Effector memory CD4-positive, alpha-beta T cell (primary cell): ENCODE measurements at places on chromosomes 3 and 15.

GRCh38 chr3:50278880-50279224 lies at the start of gene LSMEM2:
LSMEM2 (plus strand) TSS chr3:50279087; CDS start chr3:50279114, 27 bp downstream.
- no peak for DNase-seq

DNA sequence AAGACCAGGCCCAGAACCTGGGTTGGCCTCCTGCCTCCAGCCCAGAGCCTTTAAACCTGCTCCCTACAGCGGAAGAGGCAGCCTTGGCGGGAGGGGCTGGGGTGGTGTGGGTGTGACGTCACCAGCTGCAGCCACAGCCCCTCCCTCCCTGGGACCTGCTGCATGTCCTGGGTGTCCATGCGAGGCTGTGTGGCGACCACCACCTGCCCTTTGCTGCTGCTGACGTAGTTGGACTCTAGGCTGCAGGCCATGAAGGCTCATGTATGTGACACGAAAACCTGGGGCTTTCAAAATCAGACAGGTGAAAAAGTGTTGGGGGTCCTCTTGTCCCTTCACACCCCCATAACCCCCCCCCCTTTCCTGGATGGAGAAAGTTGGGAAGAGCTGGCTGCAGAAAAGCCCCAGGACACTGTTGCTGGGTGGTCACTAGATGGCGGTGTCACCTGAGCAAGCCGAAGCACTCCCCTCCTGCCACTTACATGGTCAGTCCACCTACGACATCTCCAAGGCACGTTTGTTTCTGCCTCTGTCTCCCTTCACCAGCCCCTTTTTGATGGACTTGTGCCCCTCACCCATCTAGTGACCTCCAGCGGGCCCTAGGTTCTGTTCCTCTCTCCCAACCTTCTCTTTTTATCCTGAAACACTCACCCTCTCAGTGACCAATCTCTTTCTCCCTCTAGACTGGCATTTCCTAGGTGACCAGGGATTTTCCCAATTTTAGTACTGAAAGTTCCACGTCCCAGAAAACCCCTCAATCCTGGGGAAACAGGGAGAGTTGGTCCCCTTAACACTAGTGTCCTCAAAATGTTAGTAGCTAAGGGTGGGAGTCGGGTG lies 35.2 kb downstream of the SLC6A20 start:
- peak; percentile 17 for DNase-seq

GRCh38 chr15:42504631-42505030 lies 9.2 kb downstream of the SNAP23 start:
- DNase-seq: no peak

GRCh38 chr3:53170325-53171063 lies 9.5 kb downstream of the PRKCD start:
- DNase-seq: no peak

DNA sequence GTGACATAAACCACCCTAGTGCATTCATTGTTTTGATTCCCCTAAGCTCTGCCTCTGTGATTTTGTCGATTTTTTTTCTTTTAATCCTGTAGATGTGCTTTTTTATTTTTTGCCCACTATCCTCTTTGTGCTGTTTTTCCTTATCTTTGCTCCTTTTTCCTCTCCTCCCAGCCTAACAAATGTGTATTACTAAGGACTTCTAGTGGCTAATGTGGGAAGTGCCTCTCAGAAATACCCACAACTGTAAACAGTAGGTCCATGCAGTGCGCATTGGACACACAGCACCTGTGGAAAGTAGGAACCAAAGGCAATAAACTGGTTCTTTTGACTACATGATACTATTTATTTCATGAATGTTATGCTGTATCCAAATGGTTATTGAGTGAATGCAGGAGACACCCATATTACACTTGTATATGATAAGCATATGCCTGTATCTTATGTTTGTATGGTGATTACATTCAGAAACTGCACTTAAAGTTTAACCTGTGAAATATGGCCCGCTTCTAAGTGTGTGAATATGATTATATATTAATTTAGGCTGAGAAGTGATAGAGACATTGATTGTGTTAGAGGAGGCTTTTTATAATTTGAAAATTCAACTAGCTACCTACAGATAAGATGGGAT lies 147.8 kb downstream of the PLCL2 start:
- no peak for DNase-seq

DNA sequence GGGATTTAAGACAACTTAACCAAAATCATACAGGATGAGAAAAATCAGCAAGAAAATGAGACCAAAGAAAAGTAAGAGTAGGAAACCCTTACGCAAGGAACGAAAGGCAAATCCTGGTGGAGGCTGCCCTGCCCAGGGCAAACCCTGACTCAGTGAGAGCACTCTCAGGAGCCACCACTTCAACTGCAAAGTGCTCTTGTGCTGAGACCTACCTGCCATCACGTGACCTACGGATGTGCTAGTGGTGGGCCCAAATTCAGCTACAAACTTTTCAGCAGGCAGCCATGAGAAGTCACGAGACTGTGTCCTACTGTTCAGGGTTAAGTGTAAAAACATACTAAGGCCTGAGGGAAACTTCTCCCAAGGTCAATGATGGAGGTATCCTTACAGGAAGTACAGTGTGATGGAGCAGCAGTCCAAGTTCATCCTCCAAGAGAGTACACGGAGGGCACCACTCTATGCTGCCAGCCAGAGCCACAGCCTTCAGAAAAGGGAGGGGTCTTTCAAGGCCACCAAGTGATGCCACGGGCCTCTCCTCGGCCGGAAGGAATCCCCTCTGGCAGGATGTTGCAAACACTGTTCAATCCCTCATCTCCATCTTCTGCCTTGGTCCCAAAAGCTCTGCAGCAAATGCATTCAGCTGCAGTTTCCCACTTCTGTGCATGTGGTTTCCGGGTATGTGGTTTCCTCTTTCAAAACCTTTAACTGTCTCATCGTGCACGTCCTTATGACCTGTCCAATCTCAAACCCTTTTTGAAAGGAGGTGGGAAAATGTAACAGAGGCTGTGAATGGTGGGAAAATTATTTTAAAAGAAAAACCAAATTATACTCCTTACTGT lies 9.5 kb downstream of the CHSY1 start:
- peak; percentile 55 for DNase-seq

DNA sequence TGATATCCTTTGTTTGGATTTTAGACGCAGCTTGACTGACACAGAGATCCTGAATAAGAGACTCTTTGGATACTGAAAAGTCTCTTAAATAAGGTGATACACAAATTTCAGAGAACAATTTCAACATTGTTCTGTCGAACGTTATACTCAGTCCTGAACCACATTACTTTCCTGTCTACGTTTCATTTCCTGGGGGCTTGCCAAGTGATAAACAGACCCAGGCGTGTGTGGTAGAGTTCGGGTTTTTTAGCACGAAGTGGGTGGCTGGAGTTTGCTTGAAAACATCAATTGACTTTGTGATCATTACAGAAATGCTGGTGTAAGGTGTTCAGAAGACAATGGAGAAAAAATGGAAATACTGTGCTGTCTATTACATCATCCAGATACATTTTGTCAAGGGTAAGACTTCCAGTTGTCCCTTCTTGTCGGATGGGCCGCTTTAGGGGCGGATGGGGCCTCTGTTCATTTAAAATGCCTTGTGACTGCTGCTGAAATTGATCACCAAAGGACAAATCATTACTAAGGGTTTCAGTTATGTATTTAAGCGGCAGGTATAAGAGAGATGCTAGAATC lies at the start of gene CD96:
Gene CD96, plus strand, starts transcription at position 287 of the 573 bp plus-strand sequence. Its CDS starts 52 bp downstream, at position 339.
- DNase-seq: peak; percentile 46

GRCh38 chr3:81302045-81302444 lies 459.4 kb downstream of the GBE1 start:
- DNase-seq: no peak

DNA sequence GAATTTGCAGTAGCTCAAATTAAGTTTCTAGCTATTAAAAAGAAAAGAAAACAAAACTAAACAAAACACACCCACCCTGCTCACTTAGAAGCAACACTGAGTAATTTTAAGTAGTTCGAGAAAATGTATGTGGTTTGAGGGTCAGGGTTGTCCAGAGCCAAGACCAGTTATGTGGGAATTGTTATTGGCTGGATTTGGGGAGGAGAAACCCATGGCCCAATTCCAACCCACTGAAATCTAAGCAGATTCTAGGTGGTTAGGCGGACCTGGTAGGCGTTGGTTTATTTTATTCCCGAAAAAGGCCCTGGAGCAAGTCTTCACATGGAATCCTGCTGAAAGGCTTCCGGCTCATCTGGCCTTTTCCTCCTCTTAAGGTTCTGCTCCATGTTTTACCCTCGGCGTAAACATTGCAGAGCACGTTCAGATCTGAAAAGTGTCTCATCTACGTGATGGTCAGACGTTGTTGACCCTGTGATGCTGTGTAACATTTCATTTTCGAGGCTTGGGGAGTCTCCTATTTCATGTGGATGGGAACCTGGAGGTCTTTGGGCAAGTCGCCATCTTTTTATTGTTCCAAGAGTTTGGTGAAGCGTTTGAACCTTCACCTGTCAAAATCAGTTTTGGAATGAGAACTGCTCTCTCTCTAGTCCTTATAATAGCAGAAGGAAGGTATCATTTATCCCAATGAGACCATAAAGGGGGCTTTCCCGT lies 64.0 kb downstream of the FLNB start:
- no peak for DNase-seq

- DNase-seq: no peak
These were observed 31.4 kb downstream of the CTDSPL start for GRCh38 chr3:37892927-37893600.
